ENCODE measurements at places on chromosomes 13 and 19. TPM values are rescaled to one million over a fixed set of nuclear protein-coding genes. Genes with fewer than 3 reads are reported as not detected.

NXNL1 gene
- total RNA-seq = not detected

DNA sequence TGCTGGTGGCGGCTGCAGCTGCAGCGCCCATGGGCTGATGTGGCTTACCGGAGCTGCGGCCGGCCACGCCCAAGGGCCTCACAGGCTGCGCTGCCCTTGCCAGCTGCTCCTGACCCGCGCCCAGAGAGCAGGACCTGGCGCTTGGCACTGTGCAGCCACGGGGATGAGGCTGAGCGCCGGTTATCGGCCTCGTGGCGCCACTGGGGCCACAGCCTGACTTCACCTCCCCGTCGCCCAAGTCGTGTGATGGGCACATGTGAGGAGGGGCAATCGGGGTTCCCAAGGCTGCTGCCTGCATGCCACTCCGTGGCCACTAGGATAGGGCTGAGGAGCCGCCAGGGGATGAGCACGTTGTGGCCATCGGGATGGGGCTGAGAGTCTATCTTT lies 77.2 kb upstream of the PABPC3 start:
- DNase-seq = no peak
- H3K36me3 ChIP-seq = no peaks in the 10 kb centered on the region
- H3K4me3 ChIP-seq = no peak overlapping the region

DNA sequence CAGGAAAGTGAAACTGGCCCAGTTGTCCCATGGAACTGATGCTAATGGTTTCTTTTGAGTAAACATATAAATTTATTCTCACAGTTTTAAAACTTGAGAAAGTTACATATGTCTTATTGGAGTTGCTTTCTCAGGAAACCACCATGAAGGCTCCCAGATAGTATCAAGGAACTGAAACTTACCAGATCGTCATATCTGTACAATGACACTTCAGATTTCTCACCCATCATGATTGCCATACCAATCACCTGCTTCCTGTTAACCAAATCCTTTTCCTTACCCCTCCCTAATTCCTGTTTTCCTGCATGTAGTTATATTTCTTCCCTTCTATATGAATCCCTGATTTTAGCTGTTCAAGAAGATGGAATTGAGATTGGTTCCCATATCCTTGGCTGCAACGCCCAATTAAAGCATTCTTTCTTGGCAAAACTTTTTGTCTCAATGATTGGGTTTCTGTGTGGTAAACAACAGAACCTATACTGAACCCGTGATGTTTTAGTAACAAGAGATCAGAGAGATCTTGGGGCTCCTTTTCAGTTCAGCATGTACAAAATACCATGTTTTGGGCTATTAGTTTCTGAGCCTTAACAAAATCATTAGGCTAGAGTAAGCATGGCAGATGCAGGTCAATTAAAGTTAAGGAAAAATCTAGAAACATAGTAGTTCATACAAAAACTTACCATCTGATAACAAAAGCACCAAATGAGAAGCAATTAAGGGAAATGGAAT lies 781.3 kb upstream of the MIR17HG start:
- H3K36me3 ChIP-seq = no peaks in the 10 kb centered on the region
- no peak for DNase-seq
- no peaks in the 10 kb centered on the region for H3K4me1 ChIP-seq
- no peaks in the 10 kb centered on the region for H3K27me3 ChIP-seq
- no peak overlapping the region for H3K27ac ChIP-seq

SELENOV gene
- 6.5 TPM for total RNA-seq

- no peak overlapping the region for H3K27ac ChIP-seq
- no peaks in the 10 kb centered on the region for H3K36me3 ChIP-seq
- H3K4me1 ChIP-seq = peaks cover 1% of the 10 kb centered on the region
- H3K27me3 ChIP-seq = peaks cover 23% of the 10 kb centered on the region
These were observed 25.7 kb downstream of the CCNE1 start for GRCh38 chr19:29837448-29837981.

SOX1 gene
- total RNA-seq = 0.51 TPM

LILRA1 gene
- not detected for total RNA-seq

TMEM255B gene
- 1.5 TPM for total RNA-seq

SOHLH2 gene
- total RNA-seq = 0.55 TPM

SLC25A30 gene
- 5.7 TPM for total RNA-seq

PRRG2 gene
- total RNA-seq = 6.8 TPM

DNA sequence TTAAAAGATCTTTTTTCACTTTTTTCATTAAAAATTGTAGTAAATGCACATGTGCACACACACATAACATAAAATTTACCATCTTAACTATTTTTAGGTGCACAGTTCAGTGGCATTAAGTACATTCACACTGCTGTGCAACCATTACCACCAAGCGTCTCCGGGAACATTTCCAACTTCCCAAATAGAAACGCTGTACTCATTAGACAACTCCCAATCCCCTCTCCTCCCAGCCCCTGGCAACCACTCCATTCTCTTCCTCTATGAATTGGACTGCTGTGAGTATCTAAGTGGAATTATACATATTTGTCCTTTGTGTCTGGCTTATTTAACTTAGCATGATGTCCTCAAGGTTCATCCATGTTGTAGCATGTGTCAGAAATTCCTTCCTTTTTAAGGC lies 11.6 kb downstream of the GJB2 start:
- no peak for DNase-seq
- H3K27ac ChIP-seq = no peak overlapping the region
- no peak overlapping the region for H3K4me3 ChIP-seq
- H3K36me3 ChIP-seq = no peaks in the 10 kb centered on the region
- peaks cover 30% of the 10 kb centered on the region for H3K27me3 ChIP-seq

DNA sequence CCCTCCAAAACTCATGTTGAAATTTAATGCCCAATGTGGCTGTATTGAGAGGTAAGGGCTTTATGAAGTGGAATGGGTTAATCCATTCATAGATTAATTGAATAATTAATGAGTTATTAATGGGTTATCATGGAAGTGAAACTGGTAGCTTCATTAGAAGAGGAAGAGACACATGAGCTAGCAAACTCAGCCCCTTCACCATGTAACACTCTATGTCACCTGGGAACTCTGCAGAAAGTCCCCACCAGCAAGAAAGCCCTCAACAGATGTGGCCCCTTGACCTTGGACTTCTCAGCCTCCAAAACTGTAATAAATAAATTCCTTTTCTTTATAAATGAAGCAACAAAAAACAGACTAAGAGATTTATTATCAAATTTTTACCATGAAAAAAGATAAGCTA lies 223.5 kb downstream of the KLF12 start:
- peaks cover 5% of the 10 kb centered on the region for H3K4me1 ChIP-seq
- no peaks in the 10 kb centered on the region for H3K36me3 ChIP-seq
- H3K27me3 ChIP-seq = no peaks in the 10 kb centered on the region
- H3K27ac ChIP-seq = no peak overlapping the region
- DNase-seq = no peak
- no peak overlapping the region for H3K4me3 ChIP-seq

DNA sequence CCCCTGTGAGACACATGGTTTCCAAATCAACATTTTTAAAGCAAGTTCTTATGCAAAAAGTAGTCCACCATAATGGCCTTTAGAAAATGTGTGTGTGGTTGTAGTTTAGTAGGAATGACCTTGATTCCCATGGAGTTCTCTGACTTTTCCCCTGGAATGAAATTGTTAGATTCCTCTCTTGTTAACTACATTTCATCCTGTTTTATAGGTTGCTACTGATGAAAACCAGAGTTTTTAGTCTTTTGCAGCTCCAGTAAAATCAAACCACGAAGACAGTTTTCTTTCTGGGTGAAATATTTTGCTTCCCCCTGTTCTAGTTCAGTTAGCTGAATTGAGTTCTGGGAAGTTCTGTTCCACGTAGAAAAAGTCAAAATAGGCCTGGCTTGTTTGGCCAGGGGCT lies 107.7 kb downstream of the RAB20 start:
- no peaks in the 10 kb centered on the region for H3K27me3 ChIP-seq
- no peak for DNase-seq
- peaks cover 2% of the 10 kb centered on the region for H3K4me1 ChIP-seq
- no peak overlapping the region for H3K27ac ChIP-seq
- H3K4me3 ChIP-seq = no peak overlapping the region

ZNF20 gene
- 12.1 TPM for total RNA-seq

GRWD1 gene
- total RNA-seq = 35.7 TPM

DNA sequence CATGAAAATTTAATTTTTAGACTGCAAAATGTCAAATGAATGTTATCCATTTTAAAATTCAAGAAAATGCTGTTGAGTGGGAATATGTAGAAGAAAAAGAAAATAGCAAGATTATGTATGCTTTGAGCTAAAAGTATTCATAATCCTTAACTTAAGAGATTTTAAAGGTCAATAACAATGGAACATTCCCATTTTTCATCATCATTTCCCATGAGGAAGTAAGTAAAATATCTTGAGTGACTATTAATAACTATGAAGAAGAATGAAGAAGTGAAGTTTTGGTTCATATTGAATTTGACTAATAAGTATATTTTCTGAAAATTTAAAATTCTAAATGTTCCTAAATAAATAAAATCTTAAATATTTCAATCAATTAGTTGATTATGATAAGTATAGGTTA lies 273.4 kb downstream of the DACH1 start:
- H3K27me3 ChIP-seq = no peaks in the 10 kb centered on the region
- no peak for DNase-seq
- H3K36me3 ChIP-seq = peaks cover 5% of the 10 kb centered on the region

GRCh38 chr13:73171926-73172325 lies 113.1 kb downstream of the KLF5 start:
- H3K36me3 ChIP-seq = no peaks in the 10 kb centered on the region
- H3K4me3 ChIP-seq = no peak overlapping the region
- H3K27ac ChIP-seq = no peak overlapping the region
- peaks cover 47% of the 10 kb centered on the region for H3K4me1 ChIP-seq

TYROBP gene
- not detected for total RNA-seq

DNA sequence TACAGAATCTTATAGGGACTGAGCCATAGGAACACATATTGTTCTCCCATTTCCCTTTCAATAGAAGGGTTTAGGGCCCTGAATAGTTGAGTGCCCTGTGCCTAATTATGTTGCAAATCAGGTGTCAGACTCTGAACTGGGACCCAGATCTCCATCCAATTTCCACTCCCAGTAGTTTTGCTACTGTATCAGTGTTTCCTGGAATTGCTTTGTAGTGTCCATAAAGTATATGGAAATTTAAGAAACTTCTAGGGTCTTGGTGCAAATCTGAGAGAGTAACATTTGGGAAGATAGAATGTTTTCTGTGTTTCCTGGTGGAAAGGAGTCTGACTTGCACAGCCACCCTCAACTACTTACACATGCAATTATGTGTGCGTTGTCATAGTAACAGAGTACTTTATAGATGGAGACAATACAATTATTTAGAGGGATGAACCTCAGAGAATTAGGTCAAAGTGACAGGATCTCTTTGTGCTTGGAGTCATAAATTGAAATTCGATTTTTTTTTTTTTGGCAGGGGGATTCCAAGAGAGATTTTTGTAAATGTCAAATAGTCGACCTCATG lies 646 bp upstream of the SLC10A2 start:
- no peak overlapping the region for H3K4me3 ChIP-seq

GRCh38 chr19:5014941-5015340 lies 46.0 kb downstream of the KDM4B start:
- peaks cover 1% of the 10 kb centered on the region for H3K36me3 ChIP-seq
- no peaks in the 10 kb centered on the region for H3K27me3 ChIP-seq
- H3K27ac ChIP-seq = no peak overlapping the region
- no peak for DNase-seq
- no peak overlapping the region for H3K4me3 ChIP-seq

- H3K27ac ChIP-seq = peak overlapping the region; percentile 95
- peaks cover 9% of the 10 kb centered on the region for H3K27me3 ChIP-seq
- peak overlapping the region; percentile 82 for H3K4me3 ChIP-seq
- H3K4me1 ChIP-seq = peaks cover 44% of the 10 kb centered on the region
- no peak for DNase-seq
These were observed 1.2 kb downstream of the CIRBP start for GRCh38 chr19:1270213-1270853.

DNA sequence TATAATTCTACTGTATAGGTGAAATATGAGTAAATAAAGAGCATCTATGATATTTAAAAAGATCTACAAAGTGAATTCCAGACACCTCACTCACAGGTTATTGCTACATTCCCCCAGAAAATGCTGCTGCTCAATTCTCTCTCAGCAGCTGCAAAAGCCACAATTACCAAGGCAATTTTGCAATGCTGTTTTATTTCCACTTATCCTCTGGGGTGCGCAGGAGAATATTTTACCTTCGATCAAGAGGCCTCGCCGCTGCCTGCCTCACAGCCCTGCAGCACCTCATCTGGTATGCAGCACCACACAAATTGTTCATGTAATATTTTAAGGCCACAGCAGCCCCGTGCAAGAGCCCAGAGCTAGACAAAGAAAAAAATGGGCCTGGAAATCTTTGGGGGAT lies 333.2 kb downstream of the DNAJC15 start:
- H3K27me3 ChIP-seq = no peaks in the 10 kb centered on the region
- H3K36me3 ChIP-seq = no peaks in the 10 kb centered on the region
- no peak for DNase-seq
- no peak overlapping the region for H3K27ac ChIP-seq
- no peak overlapping the region for H3K4me3 ChIP-seq
- H3K4me1 ChIP-seq = peaks cover 10% of the 10 kb centered on the region

DNA sequence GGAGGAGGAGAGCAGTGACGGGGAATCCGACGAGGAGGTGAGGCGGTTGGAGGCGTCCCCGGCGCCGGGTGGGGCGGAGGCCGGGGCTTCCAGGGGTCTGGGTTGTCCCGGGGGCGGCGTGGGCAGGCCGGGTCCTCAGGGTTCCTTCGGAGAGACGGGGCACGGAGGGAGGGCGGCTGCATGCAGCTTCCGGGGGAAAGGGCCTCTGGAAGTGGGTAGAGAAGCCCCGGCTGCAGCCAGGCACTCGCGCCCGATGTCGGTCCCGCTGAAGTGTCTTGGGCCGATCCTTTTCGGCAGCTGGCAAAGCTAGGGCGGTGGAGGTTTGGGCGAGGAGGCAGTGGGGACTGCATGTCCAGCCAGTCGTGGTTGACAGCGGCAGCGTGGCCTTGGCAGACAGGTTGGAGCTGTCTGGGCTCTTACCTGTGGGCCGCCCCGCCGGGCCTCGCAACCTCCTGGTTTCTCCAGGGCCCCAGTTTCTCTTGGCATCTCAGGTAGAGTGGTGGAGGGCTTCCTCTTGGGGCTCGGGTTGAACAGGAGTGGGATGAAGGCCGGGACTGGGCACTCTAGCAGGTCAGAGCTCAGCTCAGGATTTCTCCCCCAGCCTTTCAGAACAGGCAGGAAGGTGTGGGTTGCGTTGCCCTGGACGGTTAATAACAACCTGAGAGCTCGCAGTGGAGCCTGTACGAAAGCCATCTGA lies 690 bp downstream of the KMT2B start:
- H3K27me3 ChIP-seq = no peaks in the 10 kb centered on the region
- peak overlapping the region; percentile 87 for H3K4me3 ChIP-seq
- DNase-seq = no peak
- peaks cover 21% of the 10 kb centered on the region for H3K4me1 ChIP-seq
- H3K27ac ChIP-seq = peak overlapping the region; percentile 86
- peaks cover 8% of the 10 kb centered on the region for H3K36me3 ChIP-seq

DCT gene
- total RNA-seq = not detected

OR4F17 gene
- total RNA-seq = not detected

- no peak overlapping the region for H3K4me3 ChIP-seq
- H3K4me1 ChIP-seq = peaks cover 4% of the 10 kb centered on the region
- DNase-seq = no peak
These were observed 84.8 kb downstream of the ZMYM2 start for GRCh38 chr13:20043207-20043925.
